ENCODE measurements at places on chromosomes 16 and 17.

DNA sequence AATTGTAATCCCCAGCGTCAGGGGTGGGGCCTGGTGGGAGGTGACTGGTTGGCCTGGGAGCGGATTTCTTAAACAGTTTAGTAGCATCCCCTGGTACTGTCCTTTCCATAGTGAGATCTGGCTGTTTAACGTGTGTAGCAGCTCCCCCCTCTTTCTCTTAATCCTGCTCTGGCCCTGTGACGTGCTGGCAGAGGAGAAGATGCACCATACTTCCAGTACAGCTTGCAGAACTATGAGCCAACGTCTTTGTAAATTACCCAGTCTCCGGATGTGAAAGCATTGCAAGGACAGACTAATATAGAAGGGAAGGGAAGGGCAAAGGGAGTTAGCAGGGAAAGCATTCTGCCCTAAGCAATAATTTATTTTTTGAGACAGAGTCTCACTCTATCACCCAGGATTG, 83.9 kb downstream of the RMI2 start:
- DNase-seq: no peak

GRCh38 chr17:49249292-49249794, 18.8 kb upstream of the PHOSPHO1 start:
- DNase-seq: no peak

DNA sequence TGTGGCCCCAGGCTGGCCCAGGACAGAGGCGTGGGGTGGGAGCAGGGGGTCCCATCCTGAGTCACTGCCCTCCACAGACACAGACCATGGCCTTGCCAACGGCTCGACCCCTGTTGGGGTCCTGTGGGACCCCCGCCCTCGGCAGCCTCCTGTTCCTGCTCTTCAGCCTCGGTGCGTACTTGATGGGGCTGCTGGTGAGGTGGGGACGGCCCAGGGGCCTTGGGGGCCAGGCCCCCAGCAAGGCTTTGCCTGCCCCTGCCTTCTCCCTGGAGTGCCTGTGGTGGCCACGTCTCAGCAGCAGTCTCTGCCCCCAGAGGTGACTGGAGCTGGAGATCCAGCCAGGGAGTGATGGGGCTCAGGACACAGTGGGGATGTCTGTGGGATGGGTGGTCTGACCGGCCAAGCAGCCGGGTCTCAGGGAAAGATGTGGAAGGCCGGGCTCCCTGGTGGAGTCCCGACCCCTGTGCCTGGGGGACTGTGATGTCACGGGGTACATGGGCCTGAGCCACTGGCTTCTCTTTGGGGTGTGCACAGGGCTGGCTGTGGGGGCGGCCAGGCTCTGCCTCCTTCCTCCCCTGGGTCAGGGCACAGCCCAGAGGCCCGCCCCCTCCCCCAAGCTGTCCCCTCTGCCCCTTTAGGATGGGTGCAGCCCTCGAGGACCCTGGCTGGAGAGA, 2.2 kb downstream of the MSLN start:
- DNase-seq: no peak

- DNase-seq: no peak
These were observed 42.6 kb upstream of the CLEC18B start for GRCh38 chr16:74463888-74464287.

DNA sequence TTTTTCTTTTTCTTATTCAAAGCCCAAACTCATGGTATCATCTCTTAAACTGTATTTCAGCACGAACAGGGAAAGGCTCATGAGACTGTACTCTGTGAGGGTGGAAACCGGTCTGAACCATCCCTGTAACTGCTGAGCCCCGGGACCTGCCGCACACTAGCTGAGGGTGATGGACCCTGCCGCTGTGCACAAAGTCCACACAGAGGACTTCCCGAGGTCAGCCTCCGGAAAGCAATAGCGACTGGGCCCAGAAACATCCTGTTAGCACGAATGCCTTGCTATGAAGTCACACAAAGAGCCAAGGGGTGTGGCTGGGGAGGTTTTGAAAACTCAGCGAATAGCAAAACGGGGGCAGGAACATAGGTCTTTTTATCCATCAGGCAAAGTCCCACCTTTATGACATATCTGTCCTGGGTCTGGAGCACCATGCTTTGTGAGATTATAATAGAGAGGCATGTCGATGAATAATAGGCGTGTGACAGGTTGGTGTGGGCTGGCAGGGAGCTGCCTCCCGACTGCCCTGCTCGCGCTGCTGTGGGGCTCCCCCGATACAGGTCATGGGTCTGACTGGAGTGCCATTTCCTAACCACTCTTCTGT, 33.4 kb downstream of the CDK5R1 start:
- no peak for DNase-seq

- DNase-seq: no peak
These were observed 8.5 kb downstream of the PRSS27 start for GRCh38 chr16:2711370-2712062.

DNA sequence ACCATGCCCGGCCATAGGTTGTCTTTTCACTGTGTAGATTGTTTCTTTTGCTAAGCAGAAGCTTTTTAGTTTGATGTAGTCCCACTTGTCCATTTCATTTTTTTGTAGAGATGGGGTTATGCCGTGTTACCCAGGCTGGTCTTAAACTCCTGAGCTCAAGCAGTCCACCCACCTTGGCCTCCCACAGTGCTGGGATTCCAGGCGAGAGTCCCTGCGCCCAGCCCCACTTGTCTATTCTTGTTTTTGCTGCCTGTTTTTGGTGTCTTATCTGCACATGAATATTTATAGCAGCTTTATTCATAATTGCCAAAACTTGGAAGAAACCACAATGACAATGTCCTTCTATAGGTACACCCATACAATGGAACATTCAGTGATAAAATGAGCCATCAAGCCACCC, 18.8 kb upstream of the SBK1 start:
- DNase-seq: no peak

DNA sequence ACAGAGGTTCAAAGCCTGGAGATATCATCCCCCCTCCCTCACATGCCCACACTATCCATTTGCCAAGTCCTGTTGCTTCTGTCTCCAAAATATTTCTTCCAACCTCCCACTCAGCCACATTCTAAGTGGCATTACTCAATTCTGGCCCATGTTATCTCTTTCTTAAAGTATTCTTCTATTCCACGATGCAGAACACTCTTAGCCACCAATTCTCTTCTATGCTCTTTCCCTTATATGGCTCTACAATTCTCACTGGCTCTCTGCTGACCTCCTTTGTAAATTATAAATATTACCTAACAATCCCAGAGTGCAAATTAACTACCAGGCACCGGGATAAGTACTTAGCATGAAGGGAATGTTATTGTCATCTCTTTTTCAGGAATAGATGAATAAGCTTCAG, 82.4 kb downstream of the KCNJ2 start:
- no peak for DNase-seq
